NCI-H2029 treated with DMSO at 0.1 percent for 48 hours (cell line): ENCODE measurements at places on chromosomes 16 and 17.

DNA sequence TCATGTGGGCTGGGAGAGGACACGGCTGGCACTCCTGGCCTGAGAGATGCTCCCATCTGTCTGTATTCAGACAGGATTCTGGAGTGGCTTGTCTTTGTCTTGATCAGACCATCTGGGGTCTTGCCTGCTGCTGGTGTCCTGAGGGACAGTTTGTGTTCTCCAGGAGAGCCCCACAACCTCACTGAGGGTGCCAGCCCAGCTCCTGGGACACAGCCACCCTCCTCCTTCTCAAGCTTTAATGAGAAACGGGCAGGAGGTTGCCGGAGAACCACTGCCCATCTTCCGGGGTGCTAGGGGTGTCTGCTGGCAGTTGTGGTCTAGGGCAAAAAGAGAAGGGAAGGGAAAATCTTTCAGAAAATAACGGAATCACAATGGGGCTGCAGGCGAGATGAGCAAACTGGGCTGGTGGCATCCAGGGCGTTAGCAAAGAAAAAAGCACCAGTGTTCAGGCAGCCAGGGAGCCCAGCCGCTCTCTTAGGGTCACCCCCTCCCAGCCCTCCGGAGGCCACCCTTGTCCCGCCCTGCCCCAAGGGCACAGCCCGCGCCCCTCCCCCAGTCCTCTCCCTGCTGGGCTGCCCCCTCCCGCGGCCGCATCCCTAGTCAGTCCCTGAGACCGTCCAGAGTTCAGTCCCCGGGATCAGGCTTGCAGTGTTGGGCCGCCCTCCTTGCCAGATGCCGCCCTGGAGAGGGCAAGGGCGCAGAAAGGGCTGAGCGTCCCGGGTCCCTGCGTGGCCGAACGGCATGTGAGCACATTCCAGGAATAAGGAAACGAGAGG is 824.7 kb downstream of the KCNJ18 start:
- no peak for DNase-seq

- no peak for DNase-seq
Observed at GRCh38 chr16:86241681-86242080, 268.6 kb upstream of the FOXF1 start.

- no peak for DNase-seq
Observed at GRCh38 chr17:70187383-70187782, 18.1 kb downstream of the KCNJ2 start.

- no peak for DNase-seq
Observed at GRCh38 chr16:28503470-28504259, 3.0 kb downstream of the IL27 start.

- DNase-seq: no peak
Observed at GRCh38 chr16:31186930-31187807, 7.2 kb downstream of the FUS start.

GRCh38 chr17:68096111-68096510 is 60.6 kb downstream of the KPNA2 start:
- DNase-seq: no peak

- no peak for DNase-seq
Observed at GRCh38 chr17:61461586-61461966, 9.4 kb downstream of the TBX4 start.

DNA sequence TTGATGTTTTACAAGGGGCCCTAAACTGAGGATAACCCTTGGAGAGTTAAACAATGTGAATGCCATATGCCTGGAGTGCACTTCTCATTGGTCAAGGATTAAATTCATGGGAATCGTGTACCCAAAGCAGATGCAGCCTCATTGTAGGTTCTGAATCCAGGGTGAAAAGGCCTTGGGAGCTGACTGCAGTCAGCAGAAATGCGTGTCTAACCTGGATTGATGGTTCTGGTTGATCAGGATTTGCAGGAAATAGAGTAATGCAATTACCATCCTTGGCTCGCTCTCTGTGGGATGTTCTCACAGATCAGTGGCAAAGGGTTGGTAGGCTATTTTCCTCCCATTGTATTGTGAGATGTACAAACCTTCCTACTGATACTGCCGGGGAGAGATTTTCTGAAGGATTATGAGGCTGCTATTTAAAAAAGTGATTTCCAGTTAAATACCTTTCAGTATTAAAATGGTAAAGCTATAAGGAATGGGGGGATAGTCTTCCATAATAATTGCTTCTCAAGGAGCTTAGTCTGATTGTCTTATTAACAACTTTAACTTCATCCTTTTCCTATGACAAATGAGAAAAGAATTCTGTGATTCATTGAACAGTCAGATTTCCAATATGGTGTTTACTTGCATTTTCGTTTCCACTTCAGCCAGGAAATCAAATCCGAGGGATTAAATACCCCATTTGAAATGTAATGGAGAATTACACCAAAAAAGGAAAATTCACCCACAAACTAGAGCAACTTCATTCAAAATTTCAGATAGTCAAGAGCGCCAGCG is 1028.1 kb upstream of the EEF2KMT start:
- DNase-seq: no peak

DNA sequence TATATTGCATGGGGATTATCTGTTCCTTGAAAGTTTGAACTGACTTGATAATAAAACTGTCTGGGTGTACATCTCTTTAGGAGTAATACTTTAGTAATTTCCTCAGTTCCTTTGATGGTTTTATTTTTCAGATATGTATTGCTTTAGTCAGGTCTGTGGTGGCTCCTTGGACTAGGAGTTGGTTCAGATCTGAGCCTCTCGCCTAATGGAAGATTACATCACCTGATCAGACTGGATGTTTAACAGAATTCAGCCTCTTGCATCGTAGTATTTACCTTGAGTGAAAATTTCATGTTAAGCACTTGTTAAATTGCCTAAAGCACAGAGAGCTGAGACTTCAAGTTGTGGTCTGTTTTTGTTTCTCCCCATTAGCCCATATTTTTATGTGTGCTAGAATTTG is 267.3 kb downstream of the MAP2K4 start:
- DNase-seq: no peak

GRCh38 chr17:50095626-50096037 is 481 bp downstream of the PDK2 start:
- DNase-seq: no peak

- no peak for DNase-seq
Observed at GRCh38 chr16:709566-710499, 4.2 kb upstream of the FBXL16 start.

- DNase-seq: no peak
Observed at GRCh38 chr17:21004016-21004930, 38.5 kb downstream of the USP22 start.

- DNase-seq: no peak
Observed at GRCh38 chr16:72025404-72026114, 17.0 kb downstream of the DHODH start.
